ENCODE measurements at places on chromosomes 1 and 21. TPM values are rescaled to one million over a fixed set of nuclear protein-coding genes. Genes with fewer than 3 reads are reported as not detected.
A peak's percentile ranks its signal among the peaks of the same experiment; 100 is the strongest.

DNA sequence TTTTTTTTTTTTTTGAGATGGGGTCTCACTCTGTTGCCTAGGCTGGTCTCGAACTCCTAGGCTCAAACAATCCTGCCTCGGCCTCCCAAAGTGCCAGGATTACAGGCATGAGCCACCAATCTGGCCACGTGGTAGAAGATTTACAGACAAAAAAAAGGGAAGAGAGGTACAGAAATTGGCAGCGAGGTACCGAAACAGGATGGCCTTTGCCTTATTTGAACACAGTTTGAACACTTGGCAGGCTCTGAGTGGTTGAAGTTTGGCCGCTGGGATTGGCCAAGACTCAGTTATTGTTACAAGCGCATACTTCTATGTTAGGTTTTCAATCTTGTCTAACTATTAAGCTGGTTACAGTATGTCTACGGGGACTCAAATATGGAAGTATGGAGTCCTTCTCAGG lies 6.2 kb upstream of the AADACL4 start:
- no peak for DNase-seq

GRCh38 chr1:24299901-24300300 lies 19.3 kb upstream of the GRHL3 start:
- DNase-seq: no peak

DNA sequence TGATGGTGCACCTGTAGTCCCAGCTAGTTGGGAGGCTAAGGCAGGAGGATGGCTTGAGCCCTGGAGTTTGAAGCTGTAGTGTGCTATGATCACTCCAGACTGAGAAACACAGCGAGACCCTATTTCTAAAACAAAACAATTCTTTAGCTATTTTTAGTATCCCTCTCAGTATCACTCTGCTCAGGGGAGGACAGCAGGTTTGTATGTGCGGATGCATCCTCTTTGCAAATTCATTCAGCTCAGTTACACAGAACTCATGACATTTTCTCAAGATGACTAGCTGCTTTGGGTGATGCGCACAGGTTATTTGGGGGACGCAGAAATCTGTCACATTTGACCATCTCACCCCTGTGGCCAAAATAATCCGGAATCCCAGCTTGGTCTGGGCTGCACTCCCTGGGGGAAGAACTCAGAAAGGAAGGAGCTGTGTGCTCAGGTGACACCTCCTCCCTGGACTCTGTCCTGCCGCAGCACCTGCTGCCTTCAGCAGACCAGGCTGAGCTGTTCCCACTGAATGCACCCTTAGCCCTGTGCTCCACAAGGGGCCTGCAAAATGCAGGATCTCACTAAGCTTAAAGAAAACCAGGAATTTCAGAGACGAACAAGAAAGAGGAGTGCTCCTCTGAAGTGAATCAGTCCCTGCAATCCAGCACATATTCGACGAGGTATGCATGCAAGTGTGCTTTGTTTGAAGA lies 89.5 kb upstream of the PGBD5 start:
- no peak for DNase-seq

DNA sequence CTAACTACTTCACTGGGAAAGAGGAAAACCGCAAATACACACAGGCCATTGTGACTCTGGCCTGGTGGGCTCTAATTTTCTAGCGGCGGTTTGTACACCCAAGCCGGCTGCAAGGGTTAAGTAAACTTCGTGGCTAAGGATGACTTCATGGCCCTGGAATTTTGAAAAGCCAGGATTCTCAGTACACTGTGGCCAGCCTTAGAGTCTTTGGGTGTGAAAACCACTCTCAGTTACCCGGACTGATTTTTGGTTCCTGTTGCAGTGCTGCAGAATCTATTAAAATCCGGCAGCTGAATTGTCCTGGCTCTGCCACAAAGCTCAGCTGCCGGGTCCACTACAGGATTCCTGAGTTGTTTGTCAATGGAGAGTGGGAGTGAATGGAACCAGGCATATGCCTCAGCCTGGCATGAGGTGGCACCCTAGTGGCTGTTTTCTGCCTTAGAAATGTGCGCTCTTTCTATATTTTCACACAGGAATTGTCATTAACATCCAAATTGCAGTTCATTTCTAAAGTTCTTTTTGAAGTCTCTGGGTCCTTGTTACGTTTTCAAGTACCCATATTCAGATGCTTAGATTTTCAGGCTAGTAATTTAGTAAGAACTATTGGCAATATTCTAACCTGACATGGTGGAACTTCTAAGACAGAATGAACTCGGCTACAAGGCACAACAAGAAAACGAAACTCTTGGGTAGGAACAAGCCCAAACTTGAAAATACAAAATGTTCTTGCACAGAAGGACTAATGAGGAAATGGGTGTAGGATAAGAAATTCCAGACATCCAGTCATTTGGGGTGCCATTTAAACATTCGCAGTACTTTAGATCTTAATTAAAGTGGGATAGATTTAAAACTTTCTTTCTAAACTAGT lies 255.9 kb downstream of the NFIA start:
- peak; percentile 97 for DNase-seq

GRCh38 chr1:110857964-110858948 lies 14.7 kb upstream of the CD53 start:
- peak; percentile 62 for DNase-seq

NCAM2 gene
- 0.26 TPM for total RNA-seq

SLC45A3 gene
- total RNA-seq: 0.77 TPM

Data from bronchial epithelial cell (primary cell).